ENCODE measurements at places on chromosomes 12 and 14.

DNA sequence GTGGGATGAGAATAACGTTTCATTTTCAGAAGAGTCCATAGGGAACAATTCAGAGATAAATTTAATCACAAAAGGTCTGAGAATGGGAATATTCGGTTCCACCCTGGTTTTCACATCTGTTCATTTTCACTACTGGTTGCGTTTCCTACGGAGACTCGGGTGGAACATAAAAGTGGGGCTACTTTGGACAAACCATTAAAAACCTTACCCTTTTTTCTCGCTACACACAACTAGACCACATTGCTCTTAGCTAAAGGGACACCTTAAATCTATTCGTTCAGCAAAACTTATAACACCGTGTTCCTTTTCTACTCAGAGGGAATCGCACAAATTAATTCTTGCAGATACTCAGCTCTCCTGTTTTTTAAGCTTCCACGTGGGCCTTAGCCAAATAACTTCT, 1.0 kb upstream of the SUDS3 start:
- DNase-seq = no peak

- no peak for DNase-seq
Observed at GRCh38 chr12:99455350-99456035, 192.1 kb upstream of the GARIN6 start.

DNA sequence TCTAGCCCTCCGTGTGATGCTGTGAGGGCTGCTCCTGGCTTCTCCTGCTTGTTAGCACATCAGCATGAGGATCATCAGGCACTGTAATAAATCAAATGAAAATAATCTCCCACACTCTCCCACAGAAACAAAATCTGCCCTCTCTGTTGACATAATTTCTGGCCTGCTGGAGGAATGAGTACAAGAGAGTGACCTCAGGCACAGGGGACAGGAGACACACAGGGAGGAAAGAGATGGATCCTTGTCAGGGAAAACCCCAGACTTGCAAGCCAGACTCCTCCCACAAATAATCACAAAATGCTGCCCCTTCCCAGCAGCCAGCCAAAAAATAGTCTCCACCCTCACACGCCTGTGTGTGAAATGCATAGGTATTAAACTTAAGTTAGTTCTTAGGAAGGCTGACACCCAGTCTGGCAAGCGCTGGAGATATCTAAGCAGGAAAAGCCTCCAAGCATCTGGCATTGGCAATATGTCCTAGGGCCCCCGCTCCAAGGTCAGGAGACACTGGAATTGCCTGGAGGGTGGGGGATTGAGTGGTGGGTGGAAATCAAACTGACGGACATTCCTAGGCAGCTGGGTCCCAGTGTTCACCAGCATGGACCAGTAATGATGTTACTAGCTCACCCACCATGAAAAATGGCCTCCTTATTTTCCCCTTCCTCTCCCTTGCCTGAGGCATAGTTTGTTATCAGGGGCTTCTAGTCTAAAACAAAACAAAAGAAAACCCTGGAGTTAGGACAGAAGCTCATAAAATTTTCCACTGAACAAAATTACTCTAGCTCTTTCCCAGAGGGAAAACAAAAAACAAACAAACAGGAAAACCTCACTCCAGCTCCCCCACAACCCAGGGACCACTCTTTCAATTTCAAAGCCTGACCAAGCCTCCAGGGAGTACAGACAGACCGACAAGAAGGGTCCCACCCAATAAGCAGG, 22.0 kb downstream of the SMUG1 start:
- no peak for DNase-seq

DNA sequence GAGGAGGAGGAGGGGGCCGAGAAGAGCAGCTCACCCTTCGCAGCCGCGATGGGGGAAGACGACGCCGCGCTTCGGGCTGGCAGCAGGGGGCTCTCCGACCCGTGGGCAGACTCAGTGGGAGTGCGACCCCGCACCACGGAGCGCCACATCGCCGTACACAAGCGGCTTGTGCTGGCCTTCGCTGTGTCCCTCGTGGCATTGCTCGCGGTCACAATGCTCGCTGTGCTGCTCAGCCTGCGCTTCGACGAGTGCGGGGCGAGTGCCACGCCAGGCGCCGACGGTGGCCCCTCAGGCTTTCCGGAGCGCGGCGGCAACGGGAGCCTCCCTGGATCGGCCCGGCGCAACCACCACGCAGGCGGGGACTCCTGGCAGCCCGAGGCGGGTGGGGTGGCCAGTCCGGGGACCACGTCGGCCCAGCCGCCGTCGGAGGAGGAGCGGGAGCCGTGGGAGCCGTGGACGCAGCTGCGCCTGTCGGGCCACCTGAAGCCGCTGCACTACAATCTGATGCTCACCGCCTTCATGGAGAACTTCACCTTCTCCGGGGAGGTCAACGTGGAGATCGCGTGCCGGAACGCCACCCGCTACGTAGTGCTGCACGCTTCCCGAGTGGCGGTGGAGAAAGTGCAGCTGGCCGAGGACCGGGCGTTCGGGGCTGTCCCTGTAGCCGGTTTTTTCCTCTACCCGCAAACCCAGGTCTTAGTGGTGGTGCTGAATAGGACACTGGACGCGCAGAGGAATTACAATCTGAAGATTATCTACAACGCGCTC, 745 bp downstream of the TRHDE start:
- DNase-seq = no peak

DNA sequence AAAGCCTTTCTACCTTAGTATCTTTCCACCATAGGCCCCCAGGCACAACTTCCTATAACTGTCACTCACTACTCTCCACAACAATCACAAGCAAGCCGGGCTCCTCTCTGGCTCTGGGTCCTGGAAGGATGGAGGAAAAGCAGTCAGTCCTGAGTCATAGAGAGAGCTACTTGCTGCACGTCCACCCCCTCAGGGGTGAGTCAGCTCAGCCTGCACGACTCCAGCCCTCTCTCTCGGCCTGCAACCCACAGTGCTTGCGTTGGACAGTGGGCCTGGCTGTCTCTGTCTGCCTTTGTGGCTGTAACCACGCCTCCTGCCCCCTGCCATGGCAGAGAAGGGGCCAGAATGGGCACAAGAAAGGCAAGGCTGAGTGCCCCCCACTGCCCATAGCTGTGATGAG, 154.1 kb upstream of the FKBP4 start:
- no peak for DNase-seq

DNA sequence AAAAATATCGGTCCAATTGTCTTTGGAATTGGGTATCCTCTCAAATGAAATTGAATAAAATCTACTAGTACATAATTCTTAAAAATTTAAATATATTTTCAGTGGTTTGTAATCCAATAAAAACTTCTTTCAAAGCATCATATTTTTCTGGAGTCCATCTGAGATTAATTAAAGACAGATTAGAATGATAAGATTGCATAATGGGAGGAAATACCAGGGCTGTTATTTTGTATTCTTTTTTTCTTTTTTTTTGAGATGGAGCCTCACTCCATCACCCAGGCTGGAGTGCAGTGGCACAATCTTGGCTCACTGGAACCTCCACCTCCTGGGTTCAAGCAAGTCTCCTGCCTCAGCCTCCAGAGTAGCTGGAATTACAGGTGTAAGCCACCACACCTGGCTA, 103.8 kb downstream of the TMTC3 start:
- no peak for DNase-seq

- no peak for DNase-seq
Observed at GRCh38 chr12:113891739-113892520, 74.2 kb downstream of the RBM19 start.

- no peak for DNase-seq
Observed at GRCh38 chr12:65667932-65668331, 156.4 kb upstream of the HMGA2 start.

DNA sequence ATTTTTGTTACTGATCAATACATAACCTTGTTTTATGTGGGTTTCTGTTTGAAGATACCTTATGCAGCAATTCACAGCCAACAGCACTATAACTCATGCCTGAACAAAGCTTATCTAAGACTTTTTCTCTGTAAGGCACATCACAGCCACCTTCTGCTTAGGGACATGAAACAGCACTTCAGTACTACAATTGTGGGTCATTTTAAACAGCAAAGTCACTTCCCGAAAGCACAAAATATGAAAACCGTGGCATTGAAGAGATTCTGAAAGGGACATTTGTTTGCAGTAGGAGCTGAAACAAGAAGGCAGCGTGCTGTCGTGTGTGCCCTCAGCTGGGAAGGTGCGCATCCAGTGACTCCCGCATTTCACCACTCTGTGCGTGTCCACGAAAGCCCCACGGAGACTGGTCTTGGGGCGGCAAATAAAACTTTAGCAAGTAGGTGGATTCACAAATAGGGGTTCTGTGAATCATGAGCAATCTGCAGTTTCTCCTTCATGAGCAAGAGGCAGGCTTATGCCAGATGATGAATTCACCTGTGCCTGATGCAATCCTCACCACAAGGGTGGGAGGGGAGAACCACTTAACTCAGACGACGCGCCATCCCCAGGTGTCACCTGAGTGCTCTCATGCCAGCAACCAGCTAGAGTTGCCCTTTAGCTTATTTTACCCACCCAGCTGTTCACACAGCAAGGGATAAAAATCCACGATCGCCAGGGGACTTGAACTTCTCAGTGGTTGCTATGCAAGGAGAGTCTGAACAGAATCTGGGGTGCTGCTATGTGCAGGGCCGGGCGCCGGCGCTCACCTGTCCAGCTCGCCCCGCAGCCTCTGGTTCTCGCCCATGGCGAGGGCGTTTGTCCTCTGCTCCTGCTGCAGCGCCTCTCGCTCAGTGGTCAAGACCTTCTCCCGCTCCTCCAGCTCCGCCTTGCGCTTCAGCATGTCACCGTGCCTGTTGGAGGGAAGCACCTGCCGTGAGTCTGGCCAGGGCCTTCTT, 54.9 kb upstream of the GPR68 start:
- no peak for DNase-seq

DNA sequence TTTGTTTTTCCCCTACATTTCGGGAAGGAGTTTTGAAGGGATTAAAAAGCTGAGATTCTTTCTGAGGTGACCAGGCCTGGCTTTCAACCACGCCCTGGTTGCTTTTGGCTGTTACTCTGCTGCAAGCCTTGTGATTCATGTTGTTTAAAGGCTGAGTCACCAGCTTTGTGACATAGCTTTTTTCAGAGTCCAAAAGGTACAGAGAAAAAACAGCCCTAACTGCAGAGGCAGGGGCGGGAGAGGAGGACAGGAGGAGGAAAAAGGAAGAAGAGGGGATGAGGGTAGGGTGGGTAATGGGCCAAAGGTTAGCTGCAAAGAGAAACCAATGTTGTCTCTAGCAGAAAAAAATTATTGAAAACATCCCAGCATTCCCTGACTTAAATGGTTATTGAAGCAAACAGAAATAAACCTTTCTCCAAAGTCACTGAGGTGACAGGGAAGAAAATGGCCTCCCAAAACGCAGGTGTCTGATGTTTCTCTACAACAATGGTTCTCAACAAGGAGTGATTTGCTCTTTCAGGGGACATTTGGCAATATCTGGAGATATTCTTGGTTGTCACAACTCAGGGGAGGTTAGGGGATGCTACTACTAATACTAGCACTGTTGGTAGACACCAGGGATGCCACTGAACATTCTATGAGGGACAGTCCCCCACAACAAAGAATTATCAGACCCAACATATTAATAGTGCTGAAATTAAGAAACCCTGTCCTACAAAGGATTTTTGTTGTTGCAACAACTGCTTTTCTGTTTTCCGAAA, 2.1 kb upstream of the UBC start:
- no peak for DNase-seq

GRCh38 chr12:120820884-120821510, 83.2 kb downstream of the SPPL3 start:
- DNase-seq = peak; percentile 7

GRCh38 chr14:73995977-73996378, 23.1 kb downstream of the ENTPD5 start:
- DNase-seq = no peak

GRCh38 chr14:54772451-54772881, 130.2 kb downstream of the GCH1 start:
- DNase-seq = no peak

GRCh38 chr12:100472325-100472724, 1.3 kb upstream of the NR1H4 start:
- no peak for DNase-seq

DNA sequence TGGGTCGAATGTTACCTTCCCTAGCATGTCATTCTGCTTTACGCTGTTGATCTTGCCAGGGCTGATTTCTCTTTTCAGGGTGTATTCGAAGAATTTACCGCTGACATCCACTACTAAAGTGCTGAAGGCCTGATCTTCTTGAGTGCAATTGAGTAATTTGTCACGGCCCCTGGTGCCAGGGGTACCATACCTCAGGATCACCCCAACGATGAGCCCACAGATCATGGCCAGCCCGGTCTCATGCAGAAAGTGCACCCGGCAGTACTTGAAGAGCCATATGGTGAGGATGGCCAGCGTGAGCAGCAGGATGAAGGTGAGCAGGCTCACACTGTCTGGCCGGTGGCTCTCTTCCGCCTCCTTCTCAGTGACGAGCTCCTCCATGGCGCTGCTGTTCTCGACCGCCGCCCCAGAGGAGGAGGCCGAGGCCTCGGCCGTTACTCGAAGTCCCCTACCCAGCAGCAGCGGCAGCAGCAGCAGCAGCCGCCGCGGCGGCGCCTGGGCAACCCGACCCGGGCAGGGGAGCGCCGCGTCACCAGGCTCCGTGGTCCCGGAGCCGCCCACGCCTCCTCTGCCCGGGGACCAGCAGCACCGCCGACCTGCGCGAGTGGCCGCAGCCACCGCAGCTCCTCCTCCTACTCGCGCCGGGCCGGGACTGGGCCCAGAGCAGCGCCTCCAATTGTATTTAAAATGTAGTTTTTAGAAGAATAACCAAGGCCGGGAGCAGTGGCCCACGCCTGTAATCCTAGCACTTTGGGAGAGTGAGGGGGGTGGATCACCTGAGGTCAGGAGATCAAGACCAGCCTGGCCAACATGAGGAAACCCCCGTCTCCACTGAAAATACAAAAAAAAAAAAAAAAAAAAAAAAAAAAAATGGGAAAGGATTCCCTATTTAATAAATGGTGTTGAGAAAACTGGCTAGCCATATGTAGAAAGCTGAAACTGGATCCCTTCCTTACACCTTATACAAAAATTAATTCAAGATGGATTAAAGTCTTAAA, 58.5 kb upstream of the TMPO start:
- no peak for DNase-seq

GRCh38 chr12:50745861-50746260, 18.0 kb upstream of the ATF1 start:
- no peak for DNase-seq

GRCh38 chr14:46490238-46490685, 161.3 kb downstream of the RPL10L start:
- no peak for DNase-seq

DNA sequence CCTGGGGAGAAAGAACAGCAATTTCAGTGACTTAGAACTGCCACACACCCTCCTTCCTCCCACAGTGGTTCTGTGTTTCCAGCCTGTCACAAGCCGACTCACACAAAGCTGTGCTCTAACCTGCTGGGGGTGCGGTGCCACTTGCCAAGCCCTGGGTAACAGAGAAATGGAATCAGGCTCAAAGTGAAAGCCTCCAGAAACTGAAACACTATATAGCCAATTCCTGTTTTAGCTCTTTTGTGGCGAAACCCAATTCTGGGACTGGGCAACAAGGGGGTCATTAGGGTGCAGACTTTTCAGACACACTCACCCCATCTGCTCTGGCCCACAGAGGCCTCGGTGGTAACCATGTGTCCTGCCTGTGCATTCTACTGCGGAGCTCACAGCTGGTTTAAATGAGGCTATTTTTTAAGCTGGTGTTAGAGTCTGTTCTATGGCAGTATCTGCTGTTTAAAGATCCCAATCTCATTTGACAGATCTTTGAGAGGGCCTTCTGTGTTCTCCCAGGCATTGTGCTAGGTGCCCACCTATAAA, 15.2 kb upstream of the ACTR6 start:
- DNase-seq = no peak

GRCh38 chr12:10363914-10364814, 25.7 kb downstream of the KLRK1 start:
- no peak for DNase-seq

GRCh38 chr14:69231486-69231885, 28.5 kb upstream of the GALNT16 start:
- DNase-seq = no peak

Measured in stimulated activated CD4-positive, alpha-beta T cell treated with anti-CD3 and anti-CD28 coated beads, TNF-alpha, amount 100 ng/mL, for 1 hour (primary cell).